DMS153 (cell line): ENCODE measurements at places on chromosomes 16 and 17.
A peak's percentile ranks its signal among the peaks of the same experiment; 100 is the strongest.

DNA sequence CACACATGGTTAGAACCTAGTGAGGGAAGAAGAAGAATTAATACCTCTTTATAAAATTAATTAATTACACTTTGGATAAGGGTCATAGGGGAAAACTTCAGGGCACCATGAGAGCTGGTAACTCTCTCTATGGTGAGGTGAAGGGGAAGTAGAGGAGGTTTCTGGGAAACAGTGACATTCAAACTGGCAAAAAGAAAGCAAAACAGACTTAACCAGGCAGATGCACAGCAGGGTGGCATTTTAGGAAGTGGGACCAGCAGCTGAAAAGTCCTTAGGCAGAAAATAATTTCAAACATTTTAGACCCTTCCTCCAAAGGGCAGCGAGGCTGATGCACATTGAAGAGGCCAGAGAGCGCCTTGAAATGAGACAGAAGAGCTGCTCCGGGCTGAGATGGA is 157.8 kb downstream of the CDH13 start:
- DNase-seq, result no peak

DNA sequence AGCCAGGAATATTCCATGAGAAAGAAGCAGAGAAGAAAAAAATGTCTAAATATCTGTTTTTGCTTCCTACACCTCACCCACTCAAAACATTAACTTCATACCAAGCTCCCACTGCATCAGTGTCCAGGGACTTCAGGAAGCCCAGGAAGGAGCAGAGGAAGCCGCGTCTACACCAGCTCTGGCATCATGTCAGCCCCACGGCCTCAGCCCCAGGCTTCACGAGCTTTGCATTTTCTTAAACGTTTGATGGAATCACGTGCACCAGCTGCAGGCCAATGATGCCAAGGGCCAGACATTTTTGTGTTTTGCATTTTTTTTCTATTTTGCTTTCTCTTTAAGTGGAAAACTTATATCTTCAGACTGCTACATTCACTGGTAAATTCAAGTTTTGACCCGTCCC is 48.6 kb downstream of the CDRT4 start:
- DNase-seq, result no peak

GRCh38 chr17:6187836-6188235 is 117.7 kb downstream of the WSCD1 start:
- DNase-seq, result no peak

DNA sequence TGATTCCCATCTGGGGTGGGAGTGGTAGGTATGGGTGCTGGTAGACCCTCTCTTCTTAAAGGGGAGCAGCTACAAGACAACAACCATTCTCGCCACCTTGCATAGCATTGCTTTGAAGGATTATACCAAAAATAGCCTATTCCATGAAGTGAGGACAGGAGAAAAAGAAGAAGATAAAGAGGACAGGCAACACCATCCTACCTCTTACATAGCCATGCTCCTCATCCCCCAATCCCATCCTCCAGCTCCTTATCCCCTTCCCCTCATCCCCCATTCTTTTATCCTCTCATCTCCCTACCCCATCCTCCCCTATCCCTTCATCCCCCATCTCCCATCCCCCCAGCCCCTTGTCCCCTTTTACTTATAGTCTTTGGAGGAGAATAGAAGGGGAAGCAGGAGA is 29.1 kb downstream of the CCDC182 start:
- DNase-seq, result no peak

DNA sequence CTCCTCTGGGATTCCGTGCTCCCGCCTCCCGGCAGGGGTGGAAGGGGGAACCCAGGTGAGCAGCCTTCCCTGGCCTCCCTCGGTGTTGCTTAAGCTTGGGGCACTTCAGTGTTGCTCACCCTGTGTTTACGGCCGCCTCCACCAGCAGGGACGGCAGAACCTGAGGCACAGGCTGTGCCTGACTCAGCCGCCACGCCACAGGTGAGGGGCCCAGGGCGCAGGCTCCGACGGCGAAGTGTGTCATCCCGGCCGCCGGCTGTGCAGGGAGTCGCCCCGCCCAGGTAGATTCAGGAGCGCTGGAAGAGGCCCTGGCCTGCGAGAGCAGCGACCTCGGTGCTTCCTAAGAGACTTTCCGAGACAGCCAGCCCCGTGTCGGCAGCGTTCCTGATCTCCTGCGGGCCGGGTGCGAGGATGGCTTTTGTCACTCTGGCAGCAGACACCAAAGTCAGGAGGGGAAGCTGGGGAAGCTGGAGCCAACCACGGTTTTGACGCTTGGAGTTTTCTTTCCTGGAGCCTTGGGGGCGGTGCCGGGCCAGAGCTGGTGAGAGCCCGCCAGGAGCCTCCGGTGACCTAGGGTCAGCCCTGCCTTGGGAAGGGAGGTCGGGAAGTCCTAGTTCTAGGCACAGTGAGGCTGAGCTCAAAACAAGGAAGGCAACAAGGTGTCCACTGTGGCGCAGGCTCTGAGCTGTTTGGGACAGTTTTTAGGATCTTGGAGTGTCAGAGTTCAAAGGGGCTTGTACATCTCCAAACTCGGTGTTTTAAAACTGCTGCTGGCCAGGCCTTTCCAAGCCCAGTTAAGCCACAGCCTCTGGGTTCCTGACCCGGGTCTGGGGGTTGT is 2.1 kb downstream of the GSE1 start:
- DNase-seq, result peak; percentile 24

- no peak for DNase-seq
Measured at GRCh38 chr16:72022127-72022526, 13.6 kb downstream of the DHODH start.

DNA sequence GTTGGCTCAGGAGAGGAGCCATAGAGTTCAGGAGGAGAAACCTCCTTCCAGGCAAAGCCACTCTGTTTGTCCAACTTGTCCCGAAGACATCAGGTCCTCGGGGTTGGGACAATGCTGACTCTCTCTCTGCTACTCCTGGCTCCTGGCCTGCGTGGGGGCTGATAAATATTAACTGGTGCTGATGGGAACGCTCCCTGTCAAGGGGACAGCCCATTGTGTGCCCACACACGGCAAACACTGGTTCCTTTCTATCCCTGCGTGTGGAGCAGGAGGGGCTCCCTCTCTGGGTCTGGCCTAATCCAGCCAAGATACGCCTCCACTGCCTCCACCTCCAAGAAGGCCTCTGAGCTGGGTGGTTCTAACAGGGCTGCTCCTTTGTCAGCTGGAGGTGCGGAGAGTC is 4.4 kb downstream of the KIF19 start:
- DNase-seq, result no peak
